ENCODE measurements at places on chromosomes 7 and 10.

DNA sequence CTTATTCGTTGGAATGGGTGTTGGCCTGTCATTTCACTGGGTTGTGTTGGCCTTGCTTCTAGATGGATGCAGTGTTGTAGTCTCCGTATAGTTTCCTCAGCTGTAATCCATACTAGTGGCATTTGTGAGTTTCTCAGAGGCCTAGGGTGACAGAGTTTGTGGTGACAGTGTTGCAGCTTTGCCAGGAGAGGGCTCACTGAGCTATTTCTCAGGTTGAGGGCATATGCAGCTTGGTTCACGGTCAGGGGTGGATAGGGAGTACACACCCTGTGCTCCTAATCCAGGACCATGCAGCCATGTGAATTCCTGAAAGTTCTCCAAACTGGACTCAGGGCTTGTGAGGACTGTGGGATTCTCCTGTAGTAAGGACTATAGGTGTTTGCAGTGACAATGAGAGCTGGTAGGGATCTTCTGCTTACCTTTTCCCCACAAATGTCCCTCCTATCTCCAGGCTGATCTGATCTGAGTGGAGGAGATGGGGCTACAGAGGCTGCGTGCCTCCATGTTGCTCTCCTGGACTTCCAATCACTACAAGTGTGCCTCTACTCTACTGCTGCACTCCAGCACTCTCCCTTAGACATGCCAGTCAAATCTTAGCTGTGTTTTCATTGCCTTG, 229.0 kb downstream of the STK31 start:
- no peak for ATAC-seq

DNA sequence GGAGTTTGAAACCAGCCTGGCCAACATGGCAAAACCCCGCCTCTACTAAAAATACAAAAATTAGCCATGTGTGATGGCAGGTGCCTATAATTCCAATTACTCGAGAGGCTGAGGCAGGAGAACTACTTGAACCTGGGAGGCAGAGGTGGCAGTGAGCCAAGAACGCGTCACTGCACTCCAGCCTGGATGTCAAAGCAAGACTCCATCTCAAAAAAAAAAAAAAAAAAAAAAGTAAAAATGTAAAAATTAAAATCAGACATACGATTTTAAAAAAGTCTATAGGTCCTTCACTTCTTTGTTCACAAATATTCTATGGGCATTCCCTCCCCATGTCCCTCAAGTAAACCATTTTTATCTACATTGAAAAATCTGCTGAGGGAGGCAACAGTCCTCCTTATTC, 34.9 kb upstream of the TLL2 start:
- ATAC-seq = no peak

DNA sequence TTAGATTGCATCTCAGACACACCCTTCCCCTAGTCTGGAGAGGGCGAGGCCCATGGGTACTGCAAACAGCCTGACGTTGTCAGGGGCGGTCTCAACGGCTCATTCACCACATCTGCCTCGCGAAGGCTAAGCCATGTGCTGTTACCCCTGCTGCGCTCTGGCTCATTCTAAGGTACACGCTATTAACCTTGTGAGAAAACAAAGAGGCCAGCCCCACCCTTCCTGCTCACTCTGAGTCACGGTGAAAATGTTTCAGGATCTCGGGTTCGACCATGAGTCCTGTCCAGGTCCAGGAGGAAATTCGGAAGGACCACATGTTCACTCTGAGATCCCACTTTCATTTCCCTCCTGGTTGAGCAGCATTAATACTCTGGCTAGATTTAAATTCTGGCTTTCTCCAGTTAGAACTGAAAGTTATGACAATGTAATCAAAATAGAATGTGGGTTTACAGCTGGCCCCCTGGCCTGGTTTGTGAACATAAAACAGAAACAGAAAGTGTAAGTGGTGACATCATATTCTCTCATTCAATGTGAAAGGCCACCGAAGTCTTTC, 55.2 kb downstream of the EGFR start:
- ATAC-seq = peak; percentile 74

DNA sequence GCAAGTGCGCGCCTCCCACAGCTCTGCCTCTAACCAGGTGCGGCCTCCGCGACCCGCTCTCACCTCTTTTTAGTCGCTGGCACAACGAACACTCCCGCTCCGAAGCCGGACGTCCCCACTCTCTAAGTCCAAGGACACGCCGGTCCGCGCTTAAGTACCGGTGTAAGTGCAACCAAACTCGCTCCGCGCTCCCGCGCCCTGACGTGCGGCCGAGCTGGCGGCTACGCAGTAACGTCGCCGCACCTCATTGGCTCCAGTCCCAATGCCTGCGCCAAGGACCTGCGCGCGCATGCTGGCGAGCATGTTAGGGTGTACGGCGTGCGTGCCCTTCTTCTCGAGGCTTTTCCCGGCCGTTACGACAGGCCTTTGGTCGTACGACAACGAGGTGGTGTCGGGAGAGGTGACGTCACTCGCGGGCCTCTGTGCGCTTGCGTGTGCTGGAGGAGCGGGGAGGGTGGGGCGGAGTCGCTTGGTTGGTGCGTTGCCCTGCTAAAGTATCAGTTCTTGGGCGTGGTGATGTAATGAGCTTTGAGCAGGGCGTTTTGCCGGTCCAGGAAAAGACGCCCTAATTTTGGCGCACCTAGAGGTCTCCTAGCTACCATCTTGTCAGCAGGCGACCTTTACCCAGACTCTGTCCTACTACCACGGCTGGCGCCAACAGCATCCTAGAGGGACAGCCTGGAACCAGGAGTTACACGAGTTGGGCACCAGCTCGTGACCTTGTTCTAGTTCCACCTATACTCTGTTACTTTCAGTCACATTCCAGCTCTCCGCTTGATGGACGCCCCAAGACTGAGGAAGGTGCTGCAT, at the start of gene CYCS:
Gene CYCS, minus strand, starts transcription at position 124 of the 810 bp plus-strand sequence. CDS start 1,141 bp downstream, outside the sequence.
- peak; percentile 95 for ATAC-seq

GRCh38 chr7:151440799-151441445, 981 bp upstream of the CRYGN start:
- ATAC-seq = no peak

GRCh38 chr7:67301667-67302066, 305.0 kb downstream of the TYW1 start:
- no peak for ATAC-seq

- ATAC-seq = no peak
Measured at GRCh38 chr7:120931243-120931642, 19.3 kb upstream of the ING3 start.

DNA sequence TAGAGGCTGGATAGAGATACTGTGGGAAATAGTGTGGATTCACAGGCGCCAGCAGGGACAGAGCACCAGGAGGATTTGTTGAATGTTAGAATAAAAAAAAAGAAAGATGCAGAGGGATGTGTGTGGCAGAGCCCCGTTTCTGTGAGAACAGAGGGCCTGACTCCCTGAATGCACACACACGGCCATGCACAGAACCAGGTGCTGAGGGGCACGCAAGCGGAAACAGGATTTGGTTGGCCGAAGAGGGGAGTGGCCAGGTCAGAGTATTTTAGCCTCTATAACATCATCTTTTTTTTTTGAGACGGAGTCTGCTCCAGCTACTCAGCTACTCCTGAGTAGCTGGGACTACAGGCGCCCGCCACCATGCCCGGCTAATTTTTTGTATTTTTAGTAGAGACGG, 21.9 kb downstream of the IQCE start:
- no peak for ATAC-seq

DNA sequence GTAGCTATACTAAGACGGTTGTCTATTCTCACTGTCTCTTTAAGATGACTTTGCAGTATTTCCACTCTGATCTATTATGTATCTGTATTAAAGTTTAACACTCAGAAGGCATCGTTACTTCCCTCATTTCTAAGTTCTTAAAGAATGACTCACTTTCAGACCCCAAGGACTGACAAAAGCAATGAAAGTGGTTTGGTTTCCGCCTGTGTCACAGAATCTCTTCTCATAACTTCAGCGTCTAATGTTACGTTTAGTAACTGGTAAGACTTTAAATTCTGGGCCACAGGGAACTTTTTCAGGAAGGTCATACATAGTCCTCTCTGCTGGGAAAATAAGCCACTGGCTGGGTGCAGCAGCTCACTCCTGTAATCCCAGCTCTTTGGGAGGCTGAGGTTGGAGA, 892.0 kb upstream of the AUTS2 start:
- ATAC-seq = no peak

DNA sequence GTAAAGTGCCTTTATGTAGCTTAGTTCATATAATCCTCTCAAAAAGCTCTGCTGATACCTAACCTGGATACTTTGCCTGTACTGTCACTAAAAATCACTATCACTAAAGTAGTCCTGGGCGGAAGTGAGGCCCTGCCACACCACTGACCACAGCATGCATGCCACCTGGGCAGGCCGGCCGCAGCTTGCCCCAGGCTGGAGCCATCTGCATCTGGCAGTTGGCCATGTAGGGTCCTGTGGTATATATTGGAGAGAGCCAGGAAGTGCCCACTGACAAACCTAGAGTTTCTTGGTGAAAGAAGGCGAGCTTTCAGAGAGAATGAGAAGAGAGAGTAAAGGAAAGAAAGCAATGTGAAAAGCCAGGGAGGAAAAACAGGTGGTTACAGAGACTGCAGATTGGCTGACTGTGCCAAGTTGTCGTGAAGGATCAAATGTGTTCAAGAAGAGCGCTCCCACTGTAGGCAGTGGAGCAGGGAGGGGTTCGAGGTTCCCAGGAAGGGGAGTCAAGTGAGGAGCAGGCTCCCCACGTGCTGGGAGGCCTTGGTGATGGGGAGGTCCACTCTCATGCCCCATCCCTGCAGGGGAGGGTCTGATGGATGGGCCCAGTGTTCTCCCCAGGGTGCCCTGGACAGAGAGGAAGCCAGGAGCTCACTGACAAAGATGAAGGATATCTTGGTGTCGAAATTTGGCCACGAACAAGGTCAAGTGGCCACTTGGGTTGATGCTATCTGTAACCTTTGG, 13.6 kb downstream of the LOXL4 start:
- ATAC-seq = no peak

- no peak for ATAC-seq
Measured at GRCh38 chr10:3136336-3136735, 36.2 kb downstream of the PITRM1 start.

DNA sequence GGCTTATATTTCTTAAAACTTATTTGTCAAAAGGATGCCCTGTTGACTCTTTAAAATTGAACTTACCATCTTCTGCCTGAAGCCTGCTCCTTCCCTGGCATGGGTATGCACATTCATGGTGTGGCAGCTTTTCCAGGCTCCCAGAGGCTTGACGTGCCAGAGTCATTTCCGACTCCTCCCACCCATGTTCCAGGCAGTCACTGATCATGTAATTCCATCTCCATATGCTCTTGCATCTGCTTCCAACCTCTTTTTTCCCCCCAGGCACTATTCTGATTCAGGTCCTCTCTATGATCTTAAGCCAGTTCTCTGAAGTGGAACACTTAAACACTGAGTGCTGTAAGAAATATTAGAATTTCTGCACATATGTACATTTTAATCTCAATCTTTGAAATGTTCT, 82.2 kb downstream of the CFAP58 start:
- ATAC-seq = no peak

DNA sequence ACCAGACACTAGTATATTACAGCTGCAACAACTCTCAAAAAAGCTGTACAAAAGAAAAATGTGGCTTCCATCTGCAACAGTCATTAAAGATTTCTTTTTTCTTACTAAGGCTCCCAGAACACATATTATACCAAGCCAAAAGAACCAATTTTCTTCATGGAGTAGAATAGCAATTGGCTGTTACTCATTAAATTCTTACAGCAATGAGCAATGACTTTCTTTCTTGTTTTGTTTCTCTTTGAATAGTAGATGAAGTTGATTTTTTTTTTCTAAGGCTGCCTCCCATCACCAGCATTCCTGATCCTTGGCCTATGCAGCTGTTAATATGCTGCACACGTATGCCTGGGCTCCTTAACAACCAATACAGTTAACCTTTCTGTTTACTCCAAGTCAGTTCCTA, 36.6 kb upstream of the SPOCK2 start:
- ATAC-seq = no peak

DNA sequence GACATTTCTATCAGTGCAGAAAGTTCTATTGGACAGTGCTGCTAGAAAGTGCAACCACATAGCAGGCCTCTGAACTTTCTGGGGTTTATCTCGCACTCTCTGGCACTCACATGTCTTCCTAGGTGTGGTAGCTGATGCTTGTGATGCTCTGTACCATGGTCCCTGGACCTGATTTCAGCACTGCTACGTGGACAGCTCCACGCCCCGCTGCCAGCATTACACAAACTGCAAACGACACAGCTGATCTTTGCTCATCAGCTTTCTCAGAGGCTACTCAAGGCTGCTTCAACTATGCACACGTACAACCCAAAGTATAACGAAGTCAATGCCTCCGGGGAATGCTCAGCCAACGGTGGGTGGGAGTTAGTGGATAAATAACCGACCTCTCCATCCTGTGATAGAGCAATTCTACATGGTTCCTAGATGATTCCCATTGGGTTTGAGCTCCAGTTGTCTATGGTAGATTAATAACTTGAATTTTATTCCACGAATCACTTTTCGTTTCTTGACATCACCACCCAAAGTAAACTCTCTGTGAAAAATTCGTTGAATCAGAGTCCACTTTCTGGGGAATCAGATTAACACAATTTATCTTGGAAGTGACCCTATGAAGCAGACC, 302.5 kb downstream of the ACTR3B start:
- ATAC-seq = no peak

GRCh38 chr10:105974803-105975456, 1189.6 kb downstream of the SORCS1 start:
- no peak for ATAC-seq

- no peak for ATAC-seq
Measured at GRCh38 chr7:124635416-124635815, 130.2 kb downstream of the GPR37 start.

DNA sequence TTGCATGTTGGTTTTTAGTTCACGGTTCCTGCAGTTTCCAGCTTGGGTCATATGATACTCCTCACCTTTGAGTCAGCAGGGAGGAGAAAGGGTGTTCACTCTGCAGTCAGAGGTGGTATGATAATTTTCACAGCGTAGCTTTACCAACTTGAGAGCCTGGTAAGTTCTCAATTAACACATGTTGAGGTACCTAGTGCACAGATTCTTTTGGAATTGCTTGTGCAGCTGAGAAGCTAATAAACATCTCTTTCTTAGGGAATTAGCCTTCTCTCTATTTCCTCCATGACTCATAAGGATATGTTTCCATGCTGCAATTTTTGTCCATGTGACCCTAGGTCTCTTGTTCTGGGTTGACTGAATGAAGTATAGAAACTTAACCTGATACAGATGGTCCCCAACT, 166.6 kb downstream of the KIF20B start:
- no peak for ATAC-seq

- no peak for ATAC-seq
Measured at GRCh38 chr10:71975087-71975870, 11.1 kb downstream of the CHST3 start.

DNA sequence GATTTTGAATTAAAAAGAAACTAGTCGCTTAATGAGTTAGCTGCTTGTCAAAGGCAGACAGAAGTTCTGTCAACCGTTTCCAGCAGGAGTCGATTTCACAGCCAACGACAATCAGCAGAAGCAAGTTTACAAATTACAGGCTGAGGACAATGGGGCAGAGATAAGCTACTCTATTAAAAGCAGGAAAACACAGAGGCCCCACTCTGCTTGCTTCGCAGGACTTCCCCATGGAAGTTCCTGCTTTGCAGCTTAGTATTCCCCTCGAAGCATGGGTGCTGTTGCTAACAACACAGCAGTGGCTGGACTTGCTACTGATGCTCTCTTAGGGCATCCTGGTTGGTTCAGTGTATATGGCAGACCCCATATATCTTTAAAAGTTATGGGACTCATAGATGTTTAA, 50.8 kb upstream of the KLF6 start:
- ATAC-seq = peak; percentile 30

All from activated CD4-positive, CD25-positive, alpha-beta regulatory T cell treated with anti-CD3 and anti-CD28 coated beads, Interleukin-2, amount 50 U/mL, for 24 hours (primary cell).